Activated T-cell treated with anti-CD3 and anti-CD28 coated beads for 24 hours (primary cell): ENCODE measurements at places on chromosomes 2 and 18.

GRCh38 chr2:37797081-37797480 lies 125.6 kb upstream of the CDC42EP3 start:
- no peak for DNase-seq

DNA sequence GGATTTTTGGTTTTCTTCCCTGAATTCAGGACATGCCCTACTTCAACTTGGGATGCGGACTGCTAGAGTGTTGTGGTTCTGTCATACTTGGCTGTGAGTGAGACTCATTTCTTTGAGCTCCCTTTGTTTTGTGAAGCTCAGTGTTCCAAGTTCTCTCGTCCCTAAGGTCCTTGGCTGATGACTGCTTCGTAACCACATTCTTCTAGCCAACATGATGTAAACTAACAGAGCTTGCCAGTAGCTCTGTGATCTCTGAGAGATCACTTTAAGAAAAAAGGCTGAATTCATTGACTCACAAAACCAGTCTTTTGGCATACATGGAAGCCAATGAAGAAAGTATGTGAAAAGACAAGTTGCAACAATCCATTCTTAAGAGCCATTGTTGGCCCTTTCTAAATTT lies 96.9 kb upstream of the MSTN start:
- DNase-seq = no peak

- no peak for DNase-seq
These were observed 48.6 kb downstream of the EMX1 start for GRCh38 chr2:72965770-72966450.

- no peak for DNase-seq
These were observed 126.6 kb upstream of the KCNH7 start for GRCh38 chr2:162965191-162965590.

- no peak for DNase-seq
These were observed 946.0 kb upstream of the CHAC2 start for GRCh38 chr2:52821631-52822030.

- no peak for DNase-seq
These were observed 167.4 kb upstream of the GATA6 start for GRCh38 chr18:22001912-22002487.

DNA sequence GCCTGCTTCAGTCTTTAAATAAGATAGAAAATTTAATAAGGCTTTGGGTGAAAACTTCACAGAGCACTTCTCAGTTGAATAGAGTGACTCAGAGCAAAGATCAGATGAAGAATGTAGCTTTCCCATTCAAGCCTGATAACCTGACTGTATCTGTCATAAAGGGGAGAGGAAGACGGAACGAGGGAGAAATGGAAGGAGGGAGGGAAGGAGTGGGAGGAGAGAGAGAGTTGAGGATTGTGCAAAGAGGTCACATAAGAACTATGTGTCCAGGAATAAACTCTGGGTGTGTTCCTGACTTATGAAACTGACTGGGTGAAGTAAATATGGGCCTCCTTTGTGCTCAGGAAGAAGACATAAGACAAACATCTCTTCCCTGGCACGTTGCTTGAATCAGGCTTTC lies 385.5 kb downstream of the LPIN1 start:
- DNase-seq = no peak

DNA sequence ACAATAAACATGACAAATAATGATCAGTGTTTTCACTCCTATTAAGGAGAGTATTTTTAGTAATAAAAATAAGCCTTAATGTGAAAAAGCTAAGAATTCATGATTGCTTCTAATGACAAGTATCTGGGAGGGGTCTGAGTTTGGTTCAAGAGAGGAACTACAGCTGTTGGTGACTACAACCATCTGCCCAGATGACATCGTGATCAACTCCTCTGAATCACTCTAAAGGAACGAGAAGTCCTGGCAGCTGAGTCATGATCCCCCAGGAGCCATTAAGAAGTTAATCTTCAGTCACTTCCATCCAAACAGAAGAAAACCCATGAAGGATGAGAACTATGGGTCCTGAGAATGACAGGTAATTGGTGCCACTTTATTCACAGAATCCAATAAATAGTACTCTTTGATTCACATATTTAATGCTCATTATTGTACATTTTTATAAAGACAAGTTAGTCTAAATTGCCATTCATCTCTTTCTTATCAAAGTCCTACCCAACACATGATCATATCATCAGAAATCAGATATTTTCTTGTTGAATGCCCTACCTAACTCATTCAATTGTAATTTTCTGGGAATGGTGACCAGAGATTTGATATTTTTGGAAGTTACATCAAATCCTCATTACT lies 6.8 kb downstream of the TFPI start:
- no peak for DNase-seq

GRCh38 chr2:120255986-120256650 lies 3.5 kb downstream of the RALB start:
- DNase-seq = no peak

- DNase-seq = no peak
These were observed 1.6 kb downstream of the ABCA12 start for GRCh38 chr2:215136669-215137328.

- DNase-seq = no peak
These were observed 157.6 kb downstream of the LPIN1 start for GRCh38 chr2:11904029-11904428.

DNA sequence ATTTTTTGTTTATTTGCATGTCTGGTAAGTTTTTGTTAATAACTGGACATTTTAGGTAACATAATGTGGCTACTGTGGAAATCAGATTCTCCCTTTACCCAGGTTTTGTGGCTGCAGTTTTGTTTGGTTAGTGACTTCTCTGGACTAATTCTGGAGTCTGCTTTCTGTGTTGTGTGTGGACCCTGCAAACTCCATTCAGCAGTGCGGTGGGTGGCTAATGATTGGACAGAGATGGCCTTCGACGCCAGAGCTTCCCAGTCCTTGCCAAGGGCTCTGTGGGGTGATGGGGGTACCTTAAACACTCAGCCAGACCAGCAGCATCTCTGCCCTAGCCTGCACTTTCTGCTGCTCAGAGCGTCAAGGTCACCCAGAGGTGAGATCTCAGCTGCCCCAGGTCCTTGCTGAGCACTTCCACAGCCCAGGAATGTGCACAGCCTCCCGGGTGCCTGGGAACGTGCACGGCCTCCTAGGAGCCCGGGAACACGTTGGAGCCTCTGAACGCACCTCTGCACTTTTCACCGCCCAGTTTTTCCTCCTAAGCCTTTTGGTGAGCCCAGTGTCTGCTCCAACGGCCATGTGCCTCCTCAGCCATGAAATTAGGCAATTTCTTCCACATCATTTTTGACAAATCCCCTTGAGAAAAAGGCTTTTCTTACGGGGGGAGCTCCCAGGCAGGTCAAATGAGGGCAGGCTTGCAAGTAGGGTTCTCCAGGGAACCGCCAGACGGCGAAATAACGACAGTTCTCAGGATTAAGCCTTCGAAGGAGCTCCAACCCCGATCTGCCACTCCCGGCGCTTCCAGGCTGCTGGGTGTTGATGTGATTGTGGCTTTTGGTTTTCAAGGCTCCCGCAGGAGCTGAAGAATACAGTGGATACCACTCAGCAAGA lies 35.2 kb upstream of the KLF11 start:
- no peak for DNase-seq

GRCh38 chr2:165529130-165529529 lies 59.6 kb downstream of the CSRNP3 start:
- no peak for DNase-seq

DNA sequence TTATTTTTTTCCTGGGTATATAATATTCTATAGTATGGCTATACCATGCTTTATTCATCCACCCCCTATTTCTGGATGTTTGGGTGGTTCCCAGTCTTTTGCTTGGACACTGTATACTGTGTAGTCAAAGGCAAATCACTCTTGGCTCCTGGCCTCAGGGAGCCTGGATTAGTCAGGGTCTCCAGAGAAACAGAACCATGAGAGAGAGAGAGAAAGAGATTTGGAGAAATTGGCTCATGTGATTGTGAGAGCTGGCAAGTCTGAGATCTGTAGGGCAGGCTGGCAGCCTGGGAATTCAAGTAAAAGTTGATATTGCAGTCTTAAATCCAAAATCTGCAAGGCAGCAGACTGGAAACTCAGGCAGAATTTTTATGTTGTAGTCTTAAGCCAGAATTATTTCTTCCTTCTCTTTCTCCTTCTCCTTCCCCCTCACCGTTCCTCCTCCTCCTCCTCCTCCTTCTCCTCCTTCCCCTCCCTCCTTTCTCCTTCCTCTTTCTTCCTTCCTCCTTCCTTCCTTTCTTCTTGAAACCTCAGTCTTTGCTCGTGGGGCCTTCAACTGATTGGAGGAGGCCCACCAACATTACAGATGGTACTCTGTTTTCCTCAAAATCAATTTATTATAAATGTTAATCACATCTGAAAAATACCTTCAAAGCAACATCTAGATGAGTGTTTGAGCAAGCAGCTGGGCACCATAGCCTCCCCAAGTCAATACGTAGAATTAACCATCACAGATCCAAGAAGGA lies 33.0 kb downstream of the CTIF start:
- DNase-seq = no peak

GRCh38 chr18:72672364-72673184 lies 128.4 kb upstream of the CBLN2 start:
- no peak for DNase-seq

GRCh38 chr2:105678346-105678745 lies 66.4 kb upstream of the NCK2 start:
- no peak for DNase-seq

- peak; percentile 26 for DNase-seq
These were observed at the start of gene ITPRIPL1 for GRCh38 chr2:96325041-96325883. TSS of gene ITPRIPL1 (plus strand) at chr2:96325317. CDS start at chr2:96325840, 523 bp downstream.

DNA sequence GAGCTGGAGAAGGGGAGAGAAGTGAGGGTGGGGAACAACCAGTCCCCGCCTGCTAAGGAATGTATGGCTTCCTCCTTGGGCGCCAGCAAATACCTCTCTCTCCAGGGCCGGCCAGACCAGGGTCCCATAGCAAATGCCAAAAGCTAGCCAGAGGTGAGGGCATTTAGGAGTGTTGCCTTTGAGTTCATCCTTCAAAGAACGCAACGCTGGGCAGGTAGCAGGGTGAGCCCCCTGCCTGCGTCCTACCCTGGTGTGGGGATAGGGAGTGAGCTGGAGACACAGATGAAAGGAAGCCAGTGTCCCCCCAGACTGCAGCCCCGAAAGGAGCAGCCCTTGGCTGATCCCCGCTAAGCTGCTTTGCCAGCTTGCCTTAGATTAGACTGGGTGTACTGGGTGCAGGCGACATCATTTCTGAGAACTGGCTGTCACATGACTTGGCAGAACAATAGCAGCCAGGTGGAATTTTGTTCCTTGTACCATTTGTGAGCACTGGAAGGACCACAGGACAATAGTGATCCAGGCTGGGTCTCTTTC lies 40.4 kb downstream of the KLHL29 start:
- DNase-seq = no peak

DNA sequence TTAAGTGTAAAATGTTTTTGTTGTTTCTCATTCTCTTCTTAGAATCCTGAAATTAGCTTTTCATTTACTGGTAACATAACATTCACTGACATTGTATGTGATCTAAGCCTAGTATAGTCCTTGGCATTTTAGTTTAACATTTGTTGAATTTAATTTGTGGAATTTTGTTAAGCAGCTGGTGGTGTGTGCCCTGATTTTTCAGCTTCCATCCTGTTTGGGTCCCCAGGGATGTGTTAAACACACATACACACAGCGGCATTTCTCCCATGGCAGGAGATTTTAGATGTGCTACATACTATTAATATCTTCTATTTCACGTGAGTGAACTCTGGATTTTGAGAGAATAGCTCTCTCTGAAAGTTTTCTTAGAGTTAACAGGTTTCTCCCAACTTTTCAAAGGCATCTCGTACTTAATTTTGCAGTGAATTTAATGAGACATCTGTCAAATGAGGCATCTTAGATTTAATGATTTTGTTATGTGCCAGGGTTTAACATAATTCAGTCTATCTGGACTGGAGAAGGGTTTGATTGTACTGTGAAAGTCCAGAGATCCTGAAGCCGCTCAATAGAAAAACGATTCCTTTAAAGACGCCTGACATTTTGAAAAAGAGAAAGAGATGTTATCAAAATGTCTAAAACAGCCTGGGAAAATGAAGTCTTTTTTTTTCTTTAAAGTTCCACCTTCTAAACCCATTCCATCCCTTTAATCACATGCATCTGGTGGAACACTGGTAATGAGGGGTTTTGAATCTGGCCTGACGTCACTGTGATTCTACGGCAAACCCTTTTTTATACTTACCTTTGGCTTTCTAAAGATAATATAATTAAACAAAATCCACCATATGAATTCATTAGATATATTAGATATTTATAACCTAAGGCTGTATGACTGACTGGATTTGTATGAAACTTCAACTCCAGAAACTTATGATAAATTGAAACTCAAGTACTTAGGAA lies 6.8 kb downstream of the PHLPP1 start:
- DNase-seq = no peak

DNA sequence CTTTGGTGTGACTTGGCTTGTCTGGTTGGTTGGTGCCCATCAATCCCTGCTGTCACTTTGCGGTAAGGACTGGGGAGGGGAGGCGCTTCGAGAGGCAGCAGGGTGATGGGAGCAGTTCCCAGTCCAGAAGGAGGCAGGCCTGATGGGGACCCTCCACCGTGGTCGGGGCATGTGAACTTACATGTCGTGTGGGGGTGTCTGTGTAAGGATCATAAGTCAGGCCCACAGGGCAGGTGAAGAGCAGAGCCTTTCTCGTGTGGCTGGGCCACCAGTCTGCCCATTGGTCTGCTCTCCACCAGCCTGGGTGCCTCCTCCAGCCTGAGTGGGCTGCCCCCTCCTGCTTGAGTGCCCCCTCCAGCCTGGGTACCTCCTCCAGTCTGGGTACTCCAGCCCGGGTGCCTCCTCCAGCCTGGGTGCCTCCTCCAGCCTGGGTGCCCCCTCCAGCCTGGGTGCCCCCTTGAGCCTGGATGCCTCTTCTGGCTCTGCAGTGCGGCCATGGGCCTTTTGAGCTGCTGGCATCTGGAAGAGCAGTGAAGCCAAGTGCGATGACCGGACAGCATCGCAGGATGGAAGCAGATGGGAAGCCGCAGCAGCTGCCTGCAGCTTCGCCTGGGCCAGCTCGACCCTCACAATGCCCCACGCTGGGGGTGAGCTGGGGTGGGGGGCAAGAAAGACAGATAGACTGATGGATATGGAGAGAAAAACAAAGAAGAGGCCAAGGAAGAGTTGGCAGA lies 25.0 kb downstream of the ATOH8 start:
- no peak for DNase-seq

DNA sequence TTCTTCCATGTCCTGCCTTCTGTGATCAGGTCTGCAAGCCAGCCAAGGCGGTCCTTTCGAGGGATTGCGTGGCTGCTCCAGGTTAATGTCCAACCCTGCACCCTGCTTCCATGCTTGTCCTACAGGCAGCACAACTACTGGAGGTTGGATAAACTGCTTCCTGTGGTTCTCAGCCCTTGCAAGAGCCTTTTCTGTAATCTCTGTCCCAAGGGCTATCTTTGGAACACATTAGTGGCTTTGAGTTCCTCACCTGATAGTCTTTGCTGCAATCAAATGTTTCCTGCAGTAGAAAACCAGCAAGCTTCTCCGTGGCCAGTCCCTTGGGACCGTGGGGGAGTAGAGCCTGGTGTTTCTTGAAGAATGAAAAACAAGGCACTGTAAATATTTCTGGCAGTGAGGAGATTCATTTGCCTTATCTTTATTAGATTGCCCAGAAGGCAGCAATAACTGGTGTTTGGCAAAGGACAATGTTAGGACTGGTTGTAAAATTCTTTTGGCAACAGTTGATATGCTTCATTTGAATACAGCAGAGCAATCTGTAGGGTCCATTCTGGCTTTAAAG lies 214.4 kb downstream of the FHOD3 start:
- DNase-seq = no peak
